ENCODE measurements at places on chromosomes 13 and 19. TPM values are rescaled to one million over a fixed set of nuclear protein-coding genes. Genes with fewer than 3 reads are reported as not detected.

GRCh38 chr19:887072-887471, 5.9 kb downstream of the MED16 start:
- DNase-seq: no peak

DNA sequence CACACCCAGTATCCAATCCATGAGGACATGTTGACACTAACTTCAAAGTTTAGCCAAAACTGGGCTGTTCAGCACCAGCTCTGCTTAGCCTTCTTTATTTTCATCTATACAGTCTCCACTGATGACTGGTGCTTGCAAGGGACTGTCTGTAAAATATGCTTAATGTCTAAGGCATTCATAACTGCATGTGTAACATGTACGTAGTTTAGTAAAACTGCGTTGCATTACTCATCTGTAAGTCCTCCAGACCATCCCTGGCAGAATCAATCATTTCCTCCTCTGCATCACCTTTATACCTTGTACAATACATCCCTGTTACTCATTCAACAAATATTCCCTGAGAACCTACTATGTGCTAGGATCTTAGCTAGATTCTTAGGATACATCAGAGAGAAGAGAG, 362.1 kb downstream of the MTUS2 start:
- no peak for DNase-seq

- DNase-seq: no peak
Measured at GRCh38 chr13:26457212-26457611, 100.3 kb upstream of the WASF3 start.

DNA sequence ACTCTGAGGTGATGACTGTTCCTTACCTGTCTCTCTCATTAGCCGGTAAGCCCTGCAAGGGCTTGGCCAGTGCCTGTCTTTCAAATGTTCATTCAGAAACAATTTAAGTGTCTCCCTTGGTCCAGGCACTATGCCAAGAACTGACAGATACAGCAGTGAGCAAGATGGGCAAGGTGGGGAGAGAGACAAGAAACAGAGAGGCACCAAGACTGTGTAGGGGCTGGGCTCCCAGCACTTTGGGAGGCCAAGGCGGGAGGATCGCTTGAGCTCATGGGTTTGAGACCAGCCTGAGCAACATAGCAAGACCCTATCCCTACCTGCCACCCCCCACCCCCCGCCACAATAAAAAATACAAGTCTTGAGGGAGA, 1.3 kb upstream of the CCNE1 start:
- DNase-seq: no peak

DNA sequence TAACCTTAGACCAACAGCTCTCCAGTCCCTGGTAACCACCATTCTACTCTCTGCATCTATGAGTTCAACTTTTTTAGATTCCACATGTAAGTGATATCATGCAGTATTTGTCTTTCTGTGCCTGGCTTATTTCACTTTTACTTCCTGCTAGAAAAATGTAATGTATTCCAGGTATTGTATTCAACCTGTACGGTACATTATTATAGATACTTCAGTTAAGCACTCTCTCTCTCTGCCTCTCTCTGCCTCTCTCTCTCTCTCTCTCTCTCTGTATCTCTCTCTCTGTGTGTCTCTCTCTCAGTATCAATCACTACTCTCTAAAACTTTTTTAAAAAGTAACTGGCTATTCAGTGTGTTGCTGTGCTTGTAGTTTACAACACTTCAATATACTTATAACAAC, 8.4 kb downstream of the DACH1 start:
- no peak for DNase-seq

DNA sequence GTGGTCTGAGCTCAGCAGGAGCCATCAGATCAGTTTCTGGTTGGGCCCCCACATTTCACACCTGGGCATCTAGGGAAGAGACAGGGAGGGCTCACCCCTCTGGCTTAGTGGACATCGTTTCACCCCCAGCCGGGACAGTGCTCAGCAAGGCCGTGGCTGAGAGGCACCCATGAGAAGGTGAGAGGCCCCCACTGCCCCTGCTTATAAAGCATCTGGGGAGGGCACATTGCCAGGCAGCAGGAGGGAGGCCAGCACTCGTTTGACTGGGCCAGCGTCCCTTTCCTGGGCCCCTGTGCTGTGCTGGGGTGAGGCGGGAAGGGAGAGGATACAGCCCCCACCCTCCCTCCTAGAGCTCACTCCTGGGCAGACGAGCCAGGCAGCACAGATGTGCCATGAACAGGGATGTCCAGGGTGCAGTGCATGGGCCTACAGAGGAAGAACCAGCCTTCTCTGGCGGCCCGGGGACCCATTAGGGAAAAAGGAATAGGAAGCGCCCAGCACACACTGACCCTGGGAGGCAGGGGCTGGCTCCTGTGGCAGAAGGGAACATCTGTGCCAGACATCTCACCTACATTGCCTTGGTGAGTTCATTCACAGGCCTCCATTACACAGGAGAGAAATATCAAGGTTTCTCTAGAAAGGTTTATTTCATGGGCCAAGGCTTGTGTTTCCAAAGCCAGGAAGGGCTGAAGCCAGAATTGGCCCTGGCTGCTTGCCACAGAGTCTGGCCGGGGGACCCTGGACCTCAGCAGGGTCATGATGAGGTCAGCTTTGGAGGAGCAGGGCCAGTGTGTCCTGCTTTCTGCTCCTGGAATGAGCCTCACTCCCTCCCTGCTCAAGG, 7.7 kb downstream of the AP1M1 start:
- DNase-seq: no peak

DNA sequence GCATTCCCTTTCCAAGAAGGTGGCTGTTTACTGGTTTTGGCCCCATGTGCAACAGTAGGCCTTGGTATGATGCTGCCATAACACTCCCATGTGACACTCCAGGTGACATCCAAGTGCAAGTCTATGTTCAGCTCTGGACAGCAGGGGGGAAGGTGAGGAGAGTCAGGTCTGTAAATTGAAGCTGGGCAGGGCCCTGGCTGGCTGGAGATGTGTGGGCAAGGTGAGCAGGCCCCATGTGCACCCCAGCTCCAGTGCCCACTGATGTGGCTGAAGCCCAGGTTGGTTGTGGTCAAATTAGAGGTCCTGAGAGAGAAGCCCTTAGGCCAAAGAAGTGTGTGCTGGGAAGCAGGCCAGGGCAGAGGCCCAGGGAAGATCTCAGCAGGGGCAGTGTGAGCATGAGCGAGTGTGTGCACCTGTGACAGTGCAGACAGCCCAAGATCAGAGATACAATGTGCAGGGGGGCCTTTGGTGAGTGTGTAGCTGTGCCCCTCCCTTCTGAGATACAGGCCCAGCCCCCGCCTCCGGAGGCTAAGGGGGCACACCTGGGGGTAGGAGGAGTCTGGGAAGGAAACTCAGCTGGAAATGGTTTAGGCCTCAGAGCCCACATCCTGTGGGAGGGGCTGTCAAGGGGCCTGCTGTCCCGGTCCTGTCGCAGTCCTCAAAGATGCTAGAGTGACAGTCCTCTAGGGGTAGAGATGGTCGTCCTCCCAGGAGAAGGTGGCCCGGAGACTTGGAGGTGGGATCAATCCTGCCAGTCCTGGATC, 18.6 kb downstream of the DEDD2 start:
- DNase-seq: no peak

DNA sequence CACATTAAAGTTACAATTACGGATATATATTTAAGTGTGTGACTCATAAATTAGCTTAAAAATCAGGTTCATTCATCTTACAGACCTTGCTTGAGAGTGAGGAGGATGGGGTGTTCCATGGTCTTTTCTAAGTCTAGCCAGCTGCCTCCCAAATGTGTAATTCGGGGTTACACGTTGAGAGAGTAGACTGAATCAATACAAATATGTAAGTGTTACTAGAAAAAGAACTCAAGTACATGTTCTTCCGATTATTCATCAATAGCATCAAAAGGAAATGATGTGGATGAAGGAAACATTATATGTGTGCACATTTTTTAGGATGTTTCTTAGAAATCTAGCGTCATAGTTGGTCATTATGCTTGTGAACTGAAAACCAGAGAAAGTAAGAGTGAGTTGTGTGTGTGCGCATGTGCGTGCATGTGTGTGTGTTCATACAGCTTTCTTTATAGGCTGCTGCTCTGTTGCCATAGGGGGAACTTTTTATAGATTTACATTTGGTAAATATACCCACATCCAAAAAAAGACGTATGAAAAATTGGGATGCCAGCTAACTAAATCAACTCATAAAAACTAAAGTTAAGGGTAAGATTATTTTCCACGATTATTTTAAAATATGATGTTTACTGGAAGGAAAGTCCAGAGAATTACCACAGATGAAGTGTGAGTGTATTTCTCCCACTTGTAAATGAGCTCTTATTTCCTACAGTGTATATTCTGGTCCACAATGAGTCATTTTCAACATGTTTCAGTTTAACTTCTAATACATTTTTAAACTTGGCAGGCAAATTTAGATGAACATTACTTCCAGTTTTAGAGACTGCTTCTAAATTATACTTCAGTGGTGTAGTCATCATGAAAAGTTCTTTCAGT, 82.4 kb downstream of the PIBF1 start:
- no peak for DNase-seq

DNA sequence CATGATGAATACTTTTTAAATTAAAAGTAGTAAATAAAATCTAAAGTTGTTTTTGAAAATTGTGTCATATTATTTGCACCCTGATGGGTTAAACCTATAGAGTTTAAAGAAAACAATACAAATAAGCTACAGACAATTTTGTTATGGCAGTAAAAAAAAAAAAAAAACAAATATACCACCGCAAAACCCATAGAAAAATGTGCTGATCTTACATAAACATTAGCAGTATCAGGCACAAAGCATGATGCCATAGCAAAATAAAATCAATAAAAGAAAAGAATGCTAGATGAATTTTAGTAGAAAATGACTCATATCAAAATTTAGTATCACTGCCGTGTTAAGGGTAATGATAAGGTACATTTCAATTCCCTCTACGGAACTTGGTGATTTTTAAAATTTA, 826.0 kb downstream of the SLITRK1 start:
- no peak for DNase-seq

DNA sequence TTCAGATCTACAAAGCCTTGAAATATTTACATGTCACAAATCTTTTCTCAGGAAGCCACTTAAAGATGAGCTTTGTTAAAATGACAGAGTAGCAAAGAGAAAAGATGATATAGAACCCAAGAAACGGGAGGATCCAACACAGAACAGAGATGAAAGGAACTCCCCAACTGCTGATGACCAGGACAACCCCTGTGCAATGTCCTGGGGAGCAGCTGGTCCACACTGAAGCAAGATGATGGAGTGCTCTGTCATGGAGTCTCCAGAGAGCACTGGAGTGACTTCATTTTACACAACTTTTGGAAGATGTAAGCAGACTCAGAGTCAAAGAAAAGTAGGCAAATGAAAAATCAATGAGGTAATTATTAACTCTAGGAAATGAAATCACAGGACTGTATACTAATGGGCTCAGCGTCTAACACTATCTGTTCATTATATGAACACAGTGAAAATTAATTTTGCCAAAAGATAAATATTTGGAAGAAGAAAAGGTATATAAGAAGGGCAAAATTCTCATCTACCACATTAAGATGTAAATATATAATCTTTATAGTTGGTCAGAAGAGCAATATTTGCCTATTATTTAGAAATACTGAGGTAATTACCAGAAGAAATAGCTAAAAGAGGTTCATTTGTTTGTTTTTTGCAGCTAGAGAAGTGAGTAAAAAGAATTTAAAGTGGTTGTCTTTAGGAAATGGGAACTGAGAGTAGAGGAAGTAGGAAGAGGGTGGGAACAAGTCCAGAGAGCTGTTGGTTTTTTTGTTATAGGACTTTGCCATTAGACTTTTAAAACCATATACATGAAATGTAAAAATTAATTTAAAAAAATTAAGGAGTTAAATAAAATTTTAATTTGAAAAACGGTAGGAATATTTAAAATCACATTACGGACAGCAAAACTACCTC, 30.5 kb downstream of the MTRF1 start:
- DNase-seq: no peak

- no peak for DNase-seq
Measured at GRCh38 chr13:60583196-60583888, 186.3 kb downstream of the TDRD3 start.

DNA sequence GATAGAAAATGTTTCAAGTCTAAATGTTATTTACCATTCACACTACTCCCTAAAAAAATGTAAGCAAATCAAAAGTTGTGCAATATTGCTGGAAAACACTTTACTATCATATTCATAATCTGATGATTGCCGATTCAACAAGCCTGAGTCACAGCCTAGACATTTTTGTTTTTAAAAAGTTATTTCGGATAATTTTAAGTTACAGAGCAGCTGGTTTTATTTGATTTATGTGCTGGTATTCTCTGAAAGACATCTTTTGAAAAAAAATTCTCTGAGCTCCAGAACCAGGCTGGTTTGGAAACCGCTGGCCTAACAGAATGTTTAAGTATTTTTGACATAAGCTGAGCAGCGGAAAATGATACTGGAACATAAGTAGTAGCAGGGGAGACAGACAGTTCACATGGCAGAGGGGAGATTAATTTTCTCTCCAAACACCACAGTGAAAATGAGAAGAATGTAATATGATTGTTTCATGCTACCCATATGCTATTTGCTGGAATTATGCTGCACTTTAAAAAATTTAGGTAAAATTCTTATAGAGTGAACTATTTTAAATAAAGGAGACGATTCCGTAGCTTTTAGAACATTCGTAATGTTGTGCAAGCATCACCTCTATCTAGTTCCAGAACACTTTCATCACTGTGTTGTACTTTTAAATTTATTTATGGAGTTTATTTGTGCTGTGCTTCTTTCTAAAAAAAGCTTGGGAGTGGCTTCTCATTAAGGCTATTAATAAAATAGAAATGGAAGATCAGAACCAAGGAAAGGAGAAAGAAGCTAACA, 36.1 kb downstream of the TBC1D4 start:
- DNase-seq: no peak

DNA sequence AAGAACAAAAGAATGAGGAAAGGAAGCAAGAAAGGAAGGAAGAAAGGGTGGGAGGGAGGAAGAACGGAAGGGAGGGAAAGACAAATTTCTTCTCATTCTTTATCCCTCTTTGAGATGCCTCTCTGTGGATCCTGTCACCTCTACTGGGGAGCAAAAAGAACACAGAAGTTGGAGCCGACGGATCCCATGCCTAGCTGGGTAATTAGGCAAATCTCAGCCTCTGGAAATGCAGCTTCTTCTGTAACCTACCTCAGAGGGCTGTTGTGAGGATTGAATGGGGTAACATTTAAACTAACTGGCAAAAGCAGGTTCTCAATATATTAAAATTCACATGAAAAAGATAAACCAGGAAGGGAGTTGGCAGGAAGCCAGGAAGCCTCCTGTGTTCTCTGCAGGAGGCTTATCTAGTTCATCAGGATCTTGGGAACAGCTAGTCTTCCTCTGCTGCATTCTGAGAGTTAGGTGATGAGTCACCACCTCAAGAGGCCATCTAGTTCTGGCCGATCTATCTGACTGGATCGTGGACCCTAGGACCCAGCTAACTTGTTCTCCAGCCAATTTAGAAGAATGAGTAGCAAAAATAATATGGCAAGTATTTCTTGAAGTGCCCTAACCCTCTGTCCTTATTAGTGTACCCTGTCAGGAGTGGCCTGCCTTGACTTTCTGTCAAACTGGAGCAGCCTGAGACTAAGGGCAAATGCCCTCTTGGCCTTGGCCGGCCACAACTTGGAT, 15.2 kb upstream of the CPB2 start:
- DNase-seq: no peak

GRCh38 chr13:96994017-96994857, at the start of gene OXGR1:
TSS of gene OXGR1 (minus strand) at chr13:96994476. CDS start at chr13:96987759, 6,717 bp downstream.
- no peak for DNase-seq

- DNase-seq: peak; percentile 6
Measured at GRCh38 chr13:93318534-93319254, 92.1 kb downstream of the GPC6 start.

C13orf42 gene
- 0.21 TPM for total RNA-seq

APOE gene
- 258 TPM for total RNA-seq

SHISA7 gene
- total RNA-seq: not detected

CPAMD8 gene
- 4.8 TPM for total RNA-seq

SIGLEC11 gene
- total RNA-seq: not detected

KANK2 gene
- 103 TPM for total RNA-seq

ZNF420 gene
- 13.1 TPM for total RNA-seq

ZNF793 gene
- 10.9 TPM for total RNA-seq
